ENCODE measurements at places on chromosomes 1 and 21.

GRCh38 chr1:193111641-193112090 lies 6.5 kb upstream of the GLRX2 start:
- DNase-seq = peak; percentile 75

GRCh38 chr1:160418483-160418882 lies 18.1 kb downstream of the VANGL2 start:
- no peak for DNase-seq

DNA sequence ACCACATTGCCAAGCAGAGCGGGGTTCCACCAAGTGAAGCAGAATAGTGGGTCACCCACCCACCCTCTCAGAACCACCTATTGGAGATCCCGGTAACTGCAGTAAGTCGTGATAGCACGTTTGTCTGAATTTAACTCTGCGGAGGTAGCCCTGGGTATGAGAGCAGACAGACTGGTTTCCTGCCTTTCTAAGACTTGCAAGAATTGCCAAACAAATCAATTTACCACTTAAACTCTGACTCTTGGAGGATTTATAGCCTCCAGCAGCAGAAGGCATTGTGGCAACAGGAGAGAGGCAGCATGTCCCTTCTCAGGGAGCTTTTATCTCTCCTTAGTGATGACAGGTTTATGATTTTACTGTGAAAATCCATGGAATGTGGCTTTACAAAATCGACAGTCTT lies 287.9 kb upstream of the FMN2 start:
- DNase-seq = no peak

DNA sequence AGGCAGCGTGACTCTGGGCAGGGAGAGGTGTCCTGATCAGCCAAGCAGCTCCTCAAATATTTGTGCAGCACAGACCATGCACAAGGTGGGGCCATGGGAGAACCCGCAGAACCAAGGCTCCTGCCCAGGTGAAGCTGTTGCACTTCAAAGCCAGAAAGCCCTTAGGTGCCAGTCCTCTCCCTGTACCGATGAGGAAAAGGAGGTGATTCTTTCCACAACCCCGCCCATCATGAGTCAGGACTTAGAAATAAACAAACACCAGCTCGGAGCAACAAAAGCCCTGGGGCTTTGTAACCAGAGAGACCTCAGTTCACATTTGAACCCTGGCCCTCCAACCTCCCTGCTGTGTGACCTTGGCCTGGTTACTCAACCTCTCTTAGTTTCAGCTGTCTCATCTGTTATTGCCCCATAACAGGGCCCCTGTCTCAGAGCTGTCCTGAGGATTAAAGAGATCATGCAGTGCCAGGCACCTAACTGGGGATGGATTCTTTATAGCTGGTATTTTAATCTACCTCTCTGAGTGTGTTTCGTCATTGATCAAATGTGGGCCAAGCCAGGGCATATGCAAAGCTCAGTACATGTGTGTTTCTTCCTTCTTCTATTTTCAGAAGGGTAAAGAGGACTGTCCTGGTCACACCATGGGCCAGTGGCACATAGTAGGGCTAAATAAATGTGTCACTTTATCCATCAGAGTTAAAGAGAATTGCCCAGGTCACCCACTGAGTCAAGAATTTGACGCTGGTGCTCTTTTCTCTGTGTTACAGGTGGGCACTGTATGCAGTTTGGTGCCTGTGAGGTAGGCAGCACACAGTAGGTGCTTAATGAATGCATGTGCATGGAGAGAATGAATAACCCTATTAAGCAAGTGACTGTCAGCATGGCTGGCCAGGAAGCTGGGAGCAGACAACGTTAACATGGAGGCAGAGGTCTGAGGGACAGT lies 1.4 kb downstream of the LDLRAD1 start:
- DNase-seq = no peak

GRCh38 chr1:198001776-198002408 lies 84.7 kb downstream of the LHX9 start:
- DNase-seq = no peak

GRCh38 chr1:234309598-234310459 lies 63.4 kb upstream of the COA6 start:
- peak; percentile 79 for DNase-seq

DNA sequence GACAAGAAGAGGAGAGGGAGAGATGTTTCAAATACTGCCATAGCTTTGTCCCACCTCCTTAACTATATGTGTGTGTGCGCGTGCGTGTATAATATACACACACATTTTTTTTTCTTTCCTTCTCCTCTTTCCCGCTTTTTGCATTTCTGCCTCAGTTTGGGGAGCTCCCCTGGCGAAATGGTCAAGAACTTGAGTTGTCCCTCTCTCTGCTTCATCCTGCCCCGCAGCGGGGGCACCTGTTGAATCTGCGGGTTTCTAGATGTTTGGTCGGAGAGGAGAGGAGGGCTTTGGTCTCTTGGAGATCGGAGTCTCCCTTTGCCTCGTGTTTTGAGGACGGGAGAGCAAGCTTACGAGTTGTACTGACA lies 504 bp downstream of the SCCPDH start:
- no peak for DNase-seq

GRCh38 chr1:173176246-173176645 lies 30.9 kb downstream of the TNFSF4 start:
- DNase-seq = no peak

DNA sequence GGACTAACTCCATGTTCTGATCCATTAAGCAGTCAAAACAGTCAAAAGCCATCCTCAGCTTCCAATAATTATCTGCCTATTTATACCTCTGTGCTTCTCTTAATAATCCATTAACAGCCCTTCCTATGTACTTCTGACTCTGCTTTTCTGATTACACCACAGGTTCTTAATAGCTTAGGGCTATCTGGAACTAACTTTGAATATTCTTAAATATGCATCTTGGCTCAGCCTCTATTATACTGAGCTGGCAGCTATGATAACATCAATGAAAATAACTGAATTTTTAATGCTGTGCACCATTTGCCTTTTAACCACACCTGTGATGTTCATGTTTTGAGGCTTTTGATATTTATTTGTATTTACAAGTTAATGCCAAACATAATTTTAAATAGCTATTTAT lies 175.9 kb downstream of the DPYD start:
- no peak for DNase-seq

GRCh38 chr21:17197996-17198395 lies 314.8 kb upstream of the CXADR start:
- no peak for DNase-seq

DNA sequence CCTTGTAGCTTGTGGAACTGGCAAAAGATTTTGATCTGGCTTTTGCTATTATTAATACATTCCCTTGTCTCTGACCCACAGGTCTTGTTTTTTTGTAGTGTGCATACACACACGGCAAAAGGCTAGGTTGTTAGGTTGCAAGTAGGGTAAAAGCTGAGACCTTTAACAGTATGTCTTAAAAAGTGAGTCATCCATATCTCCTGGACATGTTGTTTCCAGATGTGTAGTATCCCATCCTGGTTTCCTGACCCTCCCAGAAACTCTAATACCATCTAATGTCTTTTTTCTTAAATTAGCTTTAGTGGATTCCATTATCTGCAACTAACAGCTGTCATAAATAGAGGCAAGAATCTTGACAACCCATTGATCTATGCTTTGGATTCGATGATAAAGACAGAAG lies 14.7 kb downstream of the OVGP1 start:
- DNase-seq = no peak

DNA sequence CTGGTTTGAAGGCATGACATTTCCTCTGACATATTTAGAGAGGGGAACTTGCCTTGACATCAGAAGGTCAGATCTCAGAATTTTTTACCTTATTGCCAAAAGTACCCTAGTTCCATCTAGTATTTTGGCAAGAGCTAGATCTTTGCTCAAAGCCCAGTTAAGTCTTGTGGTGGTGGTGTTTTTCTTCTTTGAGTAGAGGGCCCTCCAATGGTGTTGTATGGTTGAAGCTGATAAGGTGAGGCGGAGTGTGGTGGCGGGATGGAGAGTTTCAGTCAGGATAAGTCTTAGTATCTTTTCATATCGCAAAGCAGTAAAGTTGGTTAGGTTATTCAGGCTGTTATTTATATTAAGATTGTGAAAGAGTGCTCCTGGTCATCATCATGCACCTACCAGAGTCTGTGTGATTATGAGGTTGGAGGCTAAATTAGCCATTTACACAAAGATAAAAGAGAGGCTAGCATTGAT lies 20.1 kb upstream of the MACF1 start:
- DNase-seq = no peak

- peak; percentile 48 for DNase-seq
Observed at GRCh38 chr1:54885807-54886723, 930 bp downstream of the DHCR24 start.

DNA sequence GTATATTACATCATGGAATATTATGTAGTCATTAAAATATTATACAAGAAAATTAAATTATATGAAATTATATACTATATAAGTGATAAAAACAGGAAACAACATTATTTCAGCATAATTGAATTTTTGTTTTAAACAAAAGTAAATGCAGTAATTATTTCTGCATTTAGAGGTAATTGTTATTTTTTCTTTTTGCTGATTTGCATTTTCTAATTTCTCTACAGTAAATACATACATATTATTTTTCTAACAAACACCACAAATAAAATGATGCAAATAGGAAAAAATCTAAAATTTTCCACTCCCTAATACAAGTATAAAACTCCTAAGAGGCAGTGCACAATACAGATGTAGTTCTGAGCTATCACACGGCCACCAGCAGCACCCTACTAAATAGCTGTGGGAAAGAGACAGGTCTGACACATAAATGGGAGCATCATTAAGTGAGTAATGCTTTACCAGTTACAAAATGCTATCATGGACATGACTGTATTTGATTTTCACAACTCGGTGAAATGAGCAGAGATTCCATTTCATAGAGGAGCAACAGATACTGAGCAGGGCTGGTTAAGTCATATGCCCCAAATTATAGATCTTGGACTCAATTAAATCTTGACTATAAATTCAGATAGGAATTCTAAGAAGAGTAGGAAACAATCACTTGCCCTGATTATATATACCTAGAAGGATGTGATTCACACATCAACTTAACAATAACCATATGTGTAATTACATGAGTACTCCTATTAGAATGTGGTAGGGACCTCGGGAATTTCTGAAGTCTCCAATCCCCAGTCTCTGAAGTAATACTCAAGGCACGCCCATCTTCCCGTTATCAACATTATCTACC lies 49.0 kb downstream of the NRIP1 start:
- DNase-seq = no peak

DNA sequence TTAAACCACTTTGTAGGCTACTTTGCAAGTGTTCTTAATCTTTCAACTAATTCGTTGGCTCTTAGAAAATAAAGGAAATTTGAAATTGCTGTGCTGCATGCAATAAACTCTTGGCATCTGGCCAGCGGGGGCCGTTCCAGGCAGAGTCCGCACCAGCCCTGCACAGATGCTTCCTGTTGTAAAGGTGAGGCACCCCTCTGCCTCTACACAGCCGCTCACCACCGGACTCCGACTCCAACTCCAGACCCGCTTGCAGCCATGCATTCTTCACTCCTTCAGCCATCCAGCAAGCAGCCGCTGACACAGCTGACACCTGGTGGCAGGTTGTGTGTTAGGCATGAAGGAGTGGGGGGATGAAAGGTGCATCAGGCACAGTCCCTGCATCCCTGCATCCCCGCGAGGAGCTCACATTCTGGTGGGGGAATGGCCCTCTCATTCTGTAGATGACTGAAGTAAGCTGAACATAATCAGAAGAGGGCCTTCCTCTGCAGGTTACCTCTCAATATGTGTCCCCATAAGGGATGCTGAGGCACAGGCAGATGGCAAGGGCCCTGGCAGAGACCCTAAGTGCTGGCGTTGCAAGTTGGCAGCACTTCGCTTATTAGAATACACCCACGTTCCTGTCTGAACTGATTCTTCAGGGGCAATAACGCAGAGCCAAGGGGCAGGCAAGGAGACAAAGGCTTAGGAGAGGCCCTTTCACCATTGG lies 56.8 kb downstream of the GLIS1 start:
- DNase-seq = no peak

GRCh38 chr1:200029822-200030152 lies 2.3 kb downstream of the NR5A2 start:
- no peak for DNase-seq

DNA sequence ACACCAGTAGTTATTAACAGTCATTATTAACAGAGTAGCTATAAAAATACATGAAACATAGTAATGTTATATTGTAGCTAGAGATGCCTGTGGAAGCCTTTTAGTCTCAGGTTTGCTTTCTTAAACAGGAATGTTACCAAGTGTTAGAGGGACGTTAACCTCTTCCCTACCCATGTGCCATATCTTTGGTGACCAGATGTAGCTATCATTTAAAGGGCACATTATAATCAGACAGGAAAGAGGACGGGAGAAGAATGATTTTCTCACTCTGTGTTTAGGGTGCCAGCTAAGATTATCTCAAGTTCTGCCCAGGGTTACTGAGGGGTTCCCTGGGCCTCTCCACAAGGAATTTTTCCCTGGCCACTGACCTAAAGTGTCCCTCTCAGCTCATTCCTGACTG lies 20.9 kb upstream of the UBL4B start:
- DNase-seq = no peak

GRCh38 chr1:178127482-178128191 lies 33.7 kb downstream of the RASAL2 start:
- DNase-seq = no peak

DNA sequence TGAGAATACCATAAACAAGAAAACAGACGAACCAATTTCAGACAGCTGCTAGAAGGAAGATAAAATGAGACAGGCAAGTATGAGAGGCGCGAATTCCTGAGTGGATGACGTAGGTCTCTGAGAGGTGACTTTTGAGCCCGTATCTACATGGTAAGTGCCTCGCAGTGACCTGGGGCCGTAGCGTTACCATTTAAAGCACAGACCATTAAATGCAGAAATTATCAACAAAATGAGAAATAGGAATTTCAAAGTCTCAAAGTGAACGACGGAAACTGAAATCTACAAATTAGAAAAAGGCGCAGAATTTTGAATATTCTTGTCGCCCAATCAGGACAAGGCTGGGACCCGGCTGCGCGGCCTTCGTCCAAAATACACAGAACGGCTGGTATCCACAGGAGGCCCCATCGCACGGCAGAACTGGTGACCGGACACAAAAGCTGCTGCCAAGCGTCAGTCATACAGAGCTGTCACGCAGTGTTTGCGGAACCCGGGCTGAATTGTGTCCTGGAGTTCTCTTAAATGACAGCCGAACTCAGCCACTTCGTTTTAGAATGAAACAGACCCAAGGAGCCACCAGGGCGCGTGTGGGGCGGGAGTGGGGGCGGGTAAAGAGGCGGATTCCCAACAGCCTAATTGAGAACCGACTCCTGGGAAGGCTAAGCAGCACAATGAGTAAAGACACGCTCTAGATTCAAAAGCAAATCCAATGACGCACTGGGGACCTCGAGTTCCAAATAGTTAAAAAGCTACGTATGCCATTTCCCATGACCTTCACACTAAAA lies 13.8 kb upstream of the BOLA1 start:
- DNase-seq = peak; percentile 93

DNA sequence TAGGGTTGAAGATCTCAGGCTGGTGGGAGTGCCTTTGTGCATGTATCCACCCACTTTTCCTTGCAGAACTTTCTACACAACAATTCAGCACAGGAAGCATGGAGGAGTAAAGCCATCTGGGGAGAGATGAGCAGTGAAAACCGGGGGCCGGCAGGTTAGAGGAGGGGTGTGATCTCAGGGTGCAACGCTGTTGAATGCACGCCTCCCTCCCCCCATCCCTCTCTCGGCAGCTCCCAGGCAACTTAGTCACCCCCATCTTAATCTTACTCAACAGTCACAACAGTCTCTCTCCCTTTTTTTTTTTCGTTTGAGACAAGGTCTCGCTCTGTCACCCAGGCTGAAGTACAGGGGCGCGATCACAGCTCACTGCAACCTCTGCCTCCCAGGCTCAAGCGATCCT lies 16.6 kb upstream of the ABCG1 start:
- no peak for DNase-seq
